ENCODE measurements at places on chromosomes 16 and 17.

DNA sequence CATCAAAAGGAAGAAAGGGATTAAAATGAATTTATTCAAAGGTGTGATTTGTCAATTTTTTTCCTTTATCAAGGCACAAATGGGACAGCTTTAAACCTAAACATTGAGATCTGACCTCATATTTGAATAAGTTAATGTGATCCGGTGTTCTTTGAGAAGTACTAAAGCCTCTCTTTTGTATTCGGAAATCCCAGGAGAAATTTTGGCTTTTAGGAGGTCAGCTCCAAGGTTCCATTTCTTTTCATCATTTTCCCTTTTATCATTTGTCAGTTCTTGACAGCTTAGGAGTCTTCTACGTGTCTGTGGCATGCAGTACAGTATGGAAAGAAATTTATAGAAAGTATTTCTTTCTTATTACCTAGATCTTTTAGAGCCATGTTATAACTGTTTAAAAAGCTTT lies 873.4 kb upstream of the CDH8 start:
- no peak for DNase-seq

GRCh38 chr16:31451681-31452351 lies 7.5 kb upstream of the ARMC5 start:
- DNase-seq = no peak

- DNase-seq = no peak
Measured at GRCh38 chr16:57315416-57315815, 30.9 kb upstream of the PLLP start.

DNA sequence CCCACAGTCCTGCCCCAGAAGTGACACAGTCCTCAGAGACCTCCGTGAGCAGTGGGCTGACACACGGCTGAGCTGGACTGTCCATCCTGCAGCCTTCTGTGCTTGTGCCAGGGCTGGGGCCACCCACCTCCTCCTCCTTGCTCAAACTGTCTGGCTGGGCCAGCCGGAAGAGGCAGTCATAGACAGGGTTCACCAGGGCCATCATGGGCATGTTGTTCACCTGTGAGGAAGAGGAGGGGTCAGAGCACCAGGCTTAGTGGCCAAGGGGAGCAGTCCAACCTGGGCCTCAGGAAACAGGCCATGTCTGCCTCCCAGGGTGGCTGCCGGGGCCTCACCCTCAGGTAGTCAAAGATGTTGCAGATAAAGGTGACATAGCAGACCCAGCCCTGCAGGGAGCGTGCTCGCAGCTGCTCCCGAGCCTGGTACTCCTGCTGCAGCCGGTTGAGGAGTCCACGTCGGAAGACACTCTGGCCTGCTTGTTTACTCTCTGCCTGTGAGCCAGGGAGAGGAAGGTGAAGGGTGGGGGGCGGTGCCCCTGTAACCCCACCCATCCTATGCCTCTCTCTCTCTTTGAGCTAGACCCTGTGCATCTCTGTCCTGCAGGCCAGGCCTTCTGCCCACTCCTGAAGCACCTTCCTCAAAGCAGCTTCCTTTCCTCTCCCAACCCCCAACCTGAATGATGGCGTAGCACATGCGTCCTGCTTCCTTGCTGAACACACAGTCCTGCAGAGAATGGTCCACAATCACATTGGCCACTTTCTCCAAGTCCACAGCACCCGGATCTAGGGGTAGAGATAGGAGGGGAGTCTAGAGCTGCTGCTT lies 3.4 kb downstream of the MIF4GD start:
- no peak for DNase-seq

- DNase-seq = no peak
Measured at GRCh38 chr17:82246365-82247181, 17.7 kb downstream of the SLC16A3 start.

DNA sequence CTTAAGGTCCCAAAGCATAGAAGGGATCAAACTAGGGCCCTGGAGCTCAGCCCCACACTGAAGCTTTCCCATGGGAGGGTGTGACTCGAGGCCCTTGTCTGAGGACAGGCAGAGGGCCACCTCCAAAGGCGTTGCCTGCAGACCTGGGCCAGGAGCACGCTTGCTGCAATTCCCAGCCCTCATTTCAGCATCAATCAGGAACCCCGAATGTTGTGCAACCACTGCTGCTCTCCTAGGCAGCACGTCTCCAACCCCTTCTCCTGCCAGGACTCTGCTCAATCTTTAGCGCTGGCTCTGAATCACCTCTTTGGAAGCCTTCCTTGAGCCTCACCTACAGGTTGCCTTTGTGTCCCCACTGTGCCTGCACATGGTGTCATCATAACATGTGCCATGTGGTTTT lies 14.0 kb upstream of the ATP2C2 start:
- DNase-seq = no peak

DNA sequence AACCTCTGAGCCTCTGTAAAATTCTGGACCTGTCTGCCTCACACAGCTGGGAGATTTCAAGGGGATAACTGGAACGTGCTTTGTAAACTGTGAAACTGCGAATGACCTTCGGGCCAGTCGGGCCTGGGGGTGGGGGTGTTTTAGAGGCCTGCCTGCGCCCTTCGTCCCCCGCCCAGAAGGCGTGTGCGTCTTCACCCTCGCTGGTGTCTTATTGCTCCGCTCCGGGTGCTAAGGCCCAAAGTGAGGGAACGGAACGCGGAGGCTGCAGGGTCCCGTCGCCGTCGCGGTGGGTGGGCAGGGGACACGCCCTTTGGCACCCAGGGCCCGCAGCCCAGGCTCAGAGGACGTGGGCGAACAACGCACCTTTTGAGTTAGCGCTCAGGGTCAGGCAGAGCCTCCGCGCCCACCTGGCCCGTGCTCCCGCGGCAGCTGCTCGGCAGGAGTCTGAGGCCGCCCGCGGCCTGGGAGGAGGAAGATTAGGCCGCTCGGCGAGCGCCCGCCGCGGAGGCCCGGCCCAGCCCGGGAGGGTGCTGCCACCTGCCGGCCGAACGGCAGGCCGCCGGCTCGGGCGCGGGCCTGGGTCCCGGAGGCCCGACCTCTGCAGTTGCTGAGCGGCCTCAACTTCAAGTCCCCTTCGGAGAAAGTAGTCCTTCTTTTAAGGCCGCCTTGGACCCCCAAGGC lies 29.7 kb downstream of the DCAKD start:
- DNase-seq = peak; percentile 29

GRCh38 chr16:63361032-63361624 lies 1324.9 kb upstream of the CDH8 start:
- no peak for DNase-seq

DNA sequence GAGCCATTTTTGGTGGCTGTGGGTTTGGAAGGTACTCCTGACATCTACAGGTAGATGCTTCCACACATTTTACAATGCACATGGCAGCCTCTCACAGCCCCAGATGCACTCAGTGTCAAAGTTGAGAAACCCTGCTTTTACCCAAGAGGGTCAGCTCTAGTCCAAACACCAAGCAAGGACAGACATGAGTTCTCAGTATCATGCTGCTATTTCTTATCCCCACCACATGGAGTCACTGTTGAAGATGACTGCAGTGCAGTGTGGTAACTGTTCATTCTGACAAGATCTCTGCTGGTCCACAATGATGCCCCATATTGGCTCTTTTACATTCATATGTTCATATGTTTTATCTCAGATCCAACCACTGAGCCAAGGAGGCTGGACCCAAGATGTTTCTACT lies 50.5 kb upstream of the SALL1 start:
- no peak for DNase-seq

DNA sequence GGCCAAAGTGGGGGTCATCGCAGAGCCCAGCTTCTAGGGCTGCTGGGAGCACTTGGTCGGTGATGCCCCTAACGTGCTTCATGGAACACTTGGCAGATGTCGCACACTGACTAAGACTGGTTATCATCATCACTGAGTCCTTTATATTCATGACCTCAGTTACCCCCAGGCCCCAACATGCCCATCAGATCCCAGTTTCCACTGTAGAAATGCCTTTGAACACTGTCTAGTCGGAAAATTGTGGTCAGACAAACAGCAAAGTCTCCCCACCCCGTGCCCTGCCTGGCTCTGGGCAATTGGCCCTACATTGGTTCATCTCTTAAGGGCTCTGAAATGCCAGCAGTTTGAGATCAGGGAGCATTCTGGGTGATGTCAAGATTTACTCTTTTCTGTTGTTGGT lies 51.3 kb downstream of the NKD1 start:
- DNase-seq = no peak

DNA sequence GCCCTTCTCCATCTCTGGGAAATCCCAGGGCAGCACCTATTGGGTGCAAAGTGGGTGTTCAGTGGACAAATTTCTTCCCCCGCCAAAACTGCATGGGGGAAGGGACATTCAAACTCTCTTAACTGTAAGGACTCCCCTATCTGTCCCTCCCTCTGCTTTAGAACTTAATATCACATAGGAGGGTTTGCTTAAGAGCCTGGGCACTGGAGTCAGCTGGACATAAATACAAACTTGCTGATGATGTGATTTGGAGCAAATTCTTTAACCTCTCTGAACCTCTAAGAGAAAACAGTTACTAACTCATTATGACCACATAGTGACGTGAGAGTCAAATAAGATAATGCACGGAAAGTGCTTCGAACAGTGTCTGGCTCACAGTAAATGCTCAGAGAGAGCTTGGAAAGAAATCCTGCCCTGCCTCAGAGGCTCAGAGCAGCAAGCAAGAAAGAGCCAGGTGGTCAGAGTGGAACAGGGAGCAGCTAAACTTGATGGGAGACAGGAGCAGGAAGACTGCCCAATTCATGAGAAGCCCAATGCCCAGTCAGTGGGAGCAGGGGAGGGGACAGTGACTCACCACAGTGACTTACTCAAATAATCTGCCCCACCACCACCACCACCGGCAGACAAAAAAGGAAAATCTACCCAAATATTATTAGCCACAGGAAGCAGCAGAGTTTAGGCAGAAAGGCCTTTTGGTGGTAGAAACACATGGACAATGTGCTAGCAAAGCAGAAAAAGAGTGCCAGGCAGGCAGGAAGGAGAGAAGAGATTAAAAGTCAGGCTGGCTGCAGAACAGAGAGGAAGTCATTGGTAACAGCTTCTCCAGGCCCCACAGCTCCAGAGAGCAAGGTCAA lies 23.9 kb upstream of the CCL1 start:
- DNase-seq = no peak

DNA sequence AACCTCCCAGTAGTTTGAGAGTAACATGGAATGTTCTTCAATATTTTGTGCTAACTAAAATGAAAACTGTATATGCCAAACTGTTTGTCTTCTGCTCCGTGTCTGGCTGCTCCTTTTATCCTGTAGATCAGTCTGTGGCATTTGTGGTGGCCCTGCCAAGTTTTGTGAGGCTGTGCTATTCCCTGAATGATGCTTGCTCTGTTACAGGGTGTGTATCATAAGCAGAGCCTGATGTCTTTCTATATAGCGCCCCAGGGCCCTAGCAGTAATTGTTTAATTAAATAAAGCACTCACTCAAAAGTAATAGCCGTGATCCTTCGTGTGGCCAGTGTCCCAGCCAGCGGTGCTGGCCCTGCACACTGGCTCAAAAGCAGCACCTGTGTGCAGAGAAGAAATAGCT lies 27.8 kb upstream of the NAT9 start:
- no peak for DNase-seq

- DNase-seq = no peak
Measured at GRCh38 chr16:85374571-85374872, 238.6 kb upstream of the GSE1 start.

- DNase-seq = peak; percentile 23
Measured at GRCh38 chr17:78890498-78890897, 12.5 kb downstream of the CEP295NL start.

- DNase-seq = no peak
Measured at GRCh38 chr16:63752347-63752746, 1369.5 kb downstream of the CDH11 start.

DNA sequence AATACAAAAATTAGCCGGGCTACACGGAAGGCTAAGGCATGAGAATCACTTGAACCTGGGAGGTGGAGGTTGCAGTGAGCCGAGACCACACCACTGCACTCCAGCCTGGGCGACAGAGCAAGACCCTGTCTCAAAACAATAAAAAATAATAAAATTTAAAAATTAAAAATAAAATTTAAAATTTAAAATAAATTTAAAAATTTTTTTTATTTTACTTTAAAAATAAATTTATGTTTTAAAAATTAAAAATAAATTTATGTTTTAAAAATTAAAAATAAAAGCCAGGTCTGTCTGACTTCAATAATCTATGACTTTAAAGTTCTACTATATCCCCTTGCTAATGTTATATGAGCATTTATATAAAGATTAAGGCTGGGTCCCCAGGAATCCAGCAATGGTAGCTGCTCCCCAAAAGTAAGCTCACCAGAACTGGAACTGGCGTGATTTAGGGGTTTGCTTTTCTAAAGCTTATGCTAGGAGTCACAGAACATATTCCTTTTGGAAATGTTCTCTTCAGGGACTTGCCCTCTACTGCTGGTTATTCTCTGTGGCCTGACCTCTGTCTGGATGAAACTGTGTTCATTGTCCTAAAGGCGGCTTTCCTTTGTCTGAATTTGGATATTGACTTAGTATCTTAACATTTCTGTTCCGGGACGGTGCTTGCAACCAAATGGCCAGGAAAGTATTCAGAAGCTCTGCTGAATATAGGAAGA lies 140.2 kb upstream of the NOL11 start:
- DNase-seq = no peak

GRCh38 chr17:75825149-75825552 lies 19.1 kb downstream of the UNC13D start:
- DNase-seq = no peak

DNA sequence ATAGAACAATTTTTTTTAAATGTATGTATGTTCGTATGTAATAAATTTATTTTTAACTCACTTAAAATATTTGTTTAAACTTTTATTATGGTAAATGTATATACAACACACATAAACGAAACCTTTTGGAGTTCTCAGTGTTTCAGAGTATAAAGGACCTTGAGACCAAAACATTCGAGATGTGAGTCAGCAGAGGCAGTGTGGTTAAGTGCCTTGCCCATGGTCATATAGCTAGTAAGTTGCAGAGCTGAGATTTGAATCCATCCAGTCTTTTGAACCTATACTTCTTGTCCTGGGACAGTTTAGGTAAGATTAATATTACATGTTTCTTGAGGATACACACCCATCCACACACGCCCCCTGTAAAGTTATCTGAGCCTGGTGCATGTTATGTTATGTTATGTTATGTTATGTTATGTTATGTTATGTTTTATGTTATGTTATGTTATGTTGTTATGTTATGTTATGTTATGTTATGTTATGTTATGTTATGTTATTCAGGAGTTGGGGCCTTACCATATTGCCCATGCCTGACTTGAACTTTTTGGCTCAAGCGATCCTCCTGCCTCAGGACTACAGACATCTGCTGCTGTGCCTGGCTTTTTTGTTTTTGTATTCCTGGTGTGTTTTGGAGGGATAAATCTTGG lies 41.8 kb downstream of the TNRC6A start:
- DNase-seq = no peak
